ENCODE measurements at places on chromosomes 2 and 18.

- peak; percentile 30 for DNase-seq
Observed at GRCh38 chr18:79575891-79576685, 103.5 kb upstream of the CTDP1 start.

DNA sequence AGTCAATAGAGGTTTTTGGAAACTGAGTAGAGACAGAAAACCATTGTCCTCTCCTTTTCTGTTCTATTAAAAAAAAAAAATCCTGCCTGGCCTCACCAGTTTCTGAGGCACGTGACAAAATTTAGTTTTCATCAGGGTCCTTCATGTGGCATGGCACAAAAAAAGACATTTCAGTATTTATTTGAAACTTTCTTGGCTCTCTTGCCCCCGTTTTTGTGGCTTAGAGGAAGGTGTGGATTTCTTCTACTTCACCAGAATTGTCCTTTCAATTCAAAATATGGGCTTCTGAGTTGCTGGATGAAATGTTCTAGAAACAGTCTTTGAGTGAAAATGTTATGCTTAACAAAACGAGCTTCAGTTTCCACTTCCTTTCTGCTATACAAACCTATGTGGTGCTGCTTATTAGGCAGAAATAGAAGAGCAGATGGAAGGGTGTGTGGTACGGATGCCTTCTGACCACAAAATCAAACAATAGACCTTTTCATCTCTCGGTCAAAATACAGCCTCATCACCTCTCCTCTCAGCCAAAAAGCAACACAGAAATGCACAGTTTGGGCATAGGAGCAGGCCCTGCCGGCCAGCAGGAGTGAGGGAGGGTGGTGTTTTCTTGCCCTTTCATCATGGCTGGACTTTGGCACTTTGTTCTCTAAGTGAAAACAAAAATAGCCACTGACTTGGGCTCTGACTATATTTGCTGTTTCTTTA, 89.2 kb downstream of the SH3RF3 start:
- DNase-seq: no peak

GRCh38 chr2:197673606-197674005, 1.8 kb downstream of the RFTN2 start:
- DNase-seq: no peak

- DNase-seq: no peak
Observed at GRCh38 chr2:39737661-39738060, 41.4 kb downstream of the THUMPD2 start.

- no peak for DNase-seq
Observed at GRCh38 chr2:192124571-192124970, 70.2 kb downstream of the TMEFF2 start.

- no peak for DNase-seq
Observed at GRCh38 chr2:198928026-198928425, 529.7 kb downstream of the SATB2 start.

GRCh38 chr2:74602586-74603281, 45.4 kb downstream of the M1AP start:
- DNase-seq: no peak

- DNase-seq: no peak
Observed at GRCh38 chr18:40307627-40308026, 1647.4 kb upstream of the PIK3C3 start.

DNA sequence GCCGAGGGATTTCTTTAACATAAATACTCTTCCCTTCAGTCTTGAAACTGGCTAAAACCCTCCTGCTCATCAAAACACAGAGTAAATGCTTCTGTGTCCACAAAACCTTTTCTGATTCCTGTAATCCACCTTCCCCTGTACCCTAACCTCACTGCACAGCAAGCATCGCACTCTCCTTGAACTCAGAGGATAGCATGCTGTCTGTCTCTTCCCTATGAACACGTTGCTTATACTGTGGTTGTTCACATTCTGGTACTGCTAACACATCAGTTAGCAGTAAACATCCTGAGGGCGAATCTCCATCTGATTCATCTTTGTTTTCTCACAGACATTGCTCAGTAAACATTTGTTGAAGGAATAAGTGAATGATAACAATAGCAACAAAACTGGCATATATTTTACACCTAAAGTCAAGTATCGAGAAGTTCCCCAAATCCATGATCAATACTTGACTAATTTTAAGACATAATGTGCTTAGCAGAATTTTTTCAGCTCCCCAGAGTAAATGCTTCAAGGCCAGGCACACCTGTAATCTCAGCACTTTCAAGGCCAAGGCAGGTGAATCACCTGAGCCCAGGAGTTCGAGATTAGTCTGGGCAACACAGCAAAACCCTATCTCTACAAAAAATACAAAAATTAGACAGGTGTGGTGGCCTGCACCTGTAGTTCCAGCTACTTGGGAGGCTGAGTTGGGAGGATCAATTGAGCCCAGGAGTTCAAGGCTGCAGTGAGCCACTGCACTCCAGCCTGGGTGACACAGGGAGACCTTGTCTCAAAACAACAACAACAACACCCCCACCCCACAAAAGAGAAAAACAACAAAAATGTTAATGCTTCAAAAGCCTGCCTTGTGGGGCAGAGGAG, 45.6 kb upstream of the LPIN2 start:
- no peak for DNase-seq

- DNase-seq: no peak
Observed at GRCh38 chr2:101515477-101515876, 40.6 kb upstream of the RFX8 start.

DNA sequence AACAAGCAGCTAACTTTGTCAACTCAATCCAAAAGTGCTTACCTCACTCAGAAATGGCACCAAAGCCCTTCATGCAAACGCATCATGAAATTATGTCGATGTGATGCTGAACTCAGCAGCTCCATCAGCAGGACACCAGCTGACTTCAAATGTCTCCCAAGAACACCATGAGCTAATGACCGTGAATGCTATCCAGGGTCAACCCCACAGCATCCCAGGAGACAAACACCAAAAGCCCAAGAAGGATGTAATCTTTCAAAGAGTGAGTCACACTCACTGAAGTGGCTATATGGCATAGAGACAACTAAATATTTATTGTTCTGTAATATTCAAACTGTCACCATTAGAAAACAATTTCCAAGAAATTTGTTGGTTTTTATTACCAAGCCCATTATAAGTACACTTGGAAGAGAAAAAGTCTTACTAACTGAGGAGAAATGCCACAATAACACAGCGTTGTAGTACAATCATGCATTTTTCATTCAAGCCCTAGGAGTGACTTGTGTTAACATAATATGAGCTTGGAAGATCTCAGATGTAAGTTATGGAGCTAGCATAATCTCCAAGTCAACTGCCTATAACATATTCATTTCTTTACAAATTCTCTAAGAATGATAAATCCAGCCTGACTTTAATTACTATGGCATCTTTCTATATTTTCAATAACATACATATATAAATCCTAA, 165.0 kb upstream of the CCDC68 start:
- DNase-seq: no peak

DNA sequence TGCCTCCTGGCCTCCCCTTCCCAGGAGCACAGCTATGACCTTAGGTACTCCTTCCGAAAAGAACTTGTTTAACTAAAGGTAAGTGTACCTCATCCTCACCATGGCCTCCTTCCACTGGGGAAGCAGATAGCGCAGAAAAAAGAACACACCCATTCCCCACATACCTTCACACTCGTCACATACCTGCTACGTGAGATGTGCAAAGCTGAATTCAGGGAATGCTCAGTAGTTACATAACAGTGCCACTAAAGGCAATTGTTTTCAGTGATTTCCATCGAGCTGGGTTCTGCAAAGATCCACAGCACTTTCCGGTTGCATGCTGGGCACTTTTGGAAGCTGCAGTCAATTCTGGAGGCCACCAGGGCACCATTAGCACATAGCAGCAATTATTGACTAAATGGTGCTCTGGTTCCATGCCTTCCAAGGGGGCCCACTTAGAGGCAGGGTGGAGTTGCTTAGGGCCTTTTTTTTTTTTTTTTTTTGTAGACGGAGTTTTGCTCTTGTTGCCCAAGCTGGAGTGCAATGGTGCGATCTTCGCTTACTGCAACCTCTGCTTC, 41.0 kb downstream of the PAX8 start:
- DNase-seq: no peak

DNA sequence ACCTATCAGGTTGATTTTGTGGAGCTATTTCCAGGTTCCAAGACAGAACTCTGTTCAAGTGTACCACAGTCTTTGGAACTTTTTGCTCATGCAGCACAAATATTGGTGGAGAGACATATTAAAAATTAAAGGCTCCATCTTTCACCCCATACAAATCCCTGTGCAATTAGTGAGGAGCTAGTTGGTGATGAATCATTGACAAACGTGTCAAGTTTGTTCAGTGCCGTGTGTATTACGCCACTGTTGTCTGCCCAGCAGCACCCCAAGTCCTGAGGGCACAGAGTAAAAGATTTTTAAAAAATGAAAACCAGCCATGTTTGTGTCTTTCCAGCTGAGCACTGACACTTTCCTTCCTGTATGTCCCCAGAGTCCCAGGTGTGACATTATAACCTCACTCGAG, 9.3 kb downstream of the ATOH8 start:
- no peak for DNase-seq

GRCh38 chr18:62412231-62412979, 87.3 kb downstream of the TNFRSF11A start:
- no peak for DNase-seq

GRCh38 chr18:22434973-22435608, 17.4 kb upstream of the CTAGE1 start:
- DNase-seq: no peak

GRCh38 chr2:165007161-165007744, 51.9 kb upstream of the SLC38A11 start:
- no peak for DNase-seq

GRCh38 chr18:27847412-27847811, 329.5 kb downstream of the CDH2 start:
- DNase-seq: no peak

- DNase-seq: no peak
Observed at GRCh38 chr2:137333386-137334165, 568.2 kb downstream of the THSD7B start.

- DNase-seq: no peak
Observed at GRCh38 chr2:190327867-190328572, 8.4 kb upstream of the HIBCH start.

DNA sequence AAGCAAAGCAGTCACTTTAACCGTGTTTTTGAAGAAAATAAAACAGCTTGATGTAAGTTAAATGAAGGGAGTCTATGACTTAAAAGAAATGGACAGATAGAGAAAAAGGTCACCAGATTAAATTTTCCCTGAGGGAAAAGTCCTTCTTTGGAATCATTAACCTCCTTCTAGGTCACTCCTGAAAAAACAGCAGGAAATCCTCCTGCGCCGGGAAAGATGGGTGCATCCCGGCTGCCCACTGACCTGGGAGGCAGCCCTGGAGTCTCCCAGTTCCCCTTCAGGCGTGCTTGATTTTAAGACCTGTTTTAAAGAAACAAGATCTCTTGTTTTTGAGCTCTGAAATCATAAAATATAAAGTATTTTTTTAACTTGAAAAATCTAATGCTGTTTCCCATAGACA, 18.4 kb upstream of the ZNF521 start:
- DNase-seq: no peak

GRCh38 chr2:8328217-8328616, 353.6 kb upstream of the ID2 start:
- DNase-seq: no peak

- DNase-seq: no peak
Observed at GRCh38 chr2:138994502-138994901, 214.3 kb upstream of the NXPH2 start.

GRCh38 chr2:226320076-226320948, 479.3 kb downstream of the IRS1 start:
- no peak for DNase-seq

DNA sequence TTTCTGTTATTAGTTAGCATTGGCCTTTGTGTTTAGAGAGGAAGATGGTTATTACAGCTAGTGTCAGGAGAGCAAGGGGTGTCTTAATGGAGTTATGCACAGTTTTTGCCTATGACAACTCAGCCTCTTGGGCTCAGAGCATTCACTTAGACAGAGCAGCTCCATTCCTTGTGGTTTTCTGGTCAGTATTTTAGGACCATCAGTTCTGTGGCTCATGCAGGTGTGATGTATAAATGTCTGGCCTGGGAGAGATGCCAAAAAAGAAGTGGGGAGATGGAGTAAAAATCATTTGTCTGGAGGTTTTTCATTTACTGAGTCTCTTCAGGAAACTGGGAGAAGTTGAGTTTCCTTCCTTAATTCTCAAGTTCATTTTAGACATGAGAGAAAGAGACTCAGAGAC, 79.7 kb downstream of the PRKCE start:
- no peak for DNase-seq

DNA sequence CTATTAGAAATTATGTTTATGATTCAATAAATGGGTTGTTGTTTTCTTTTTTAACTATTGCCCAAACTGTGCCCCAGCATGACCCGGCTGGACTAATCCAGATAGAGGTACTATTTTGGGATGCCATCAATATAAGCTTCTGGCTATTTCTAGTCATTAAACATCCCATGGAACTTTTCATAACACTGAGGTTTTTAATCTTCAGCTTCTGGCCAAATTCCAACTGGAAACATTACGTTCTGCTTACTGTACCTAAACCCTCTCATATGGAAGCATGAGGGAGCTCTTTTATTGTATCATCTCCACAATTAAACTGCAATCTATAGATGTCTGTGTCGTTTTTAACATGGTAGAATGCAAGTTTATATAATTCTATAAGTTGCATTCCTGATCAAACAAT, 674.7 kb downstream of the ARHGAP15 start:
- DNase-seq: no peak

Data from activated naive CD8-positive, alpha-beta T cell treated with anti-CD3 and anti-CD28 coated beads, Interleukin-2, amount 10 ng/mL, durations not matched to agents 7 days and 5 days (primary cell).